NCI-H1417 treated with DMSO at 0.1 percent for 48 hours (cell line): ENCODE measurements at places on chromosomes 12 and 14.

GRCh38 chr12:106030210-106031071 is 108.3 kb downstream of the NUAK1 start:
- DNase-seq = no peak

DNA sequence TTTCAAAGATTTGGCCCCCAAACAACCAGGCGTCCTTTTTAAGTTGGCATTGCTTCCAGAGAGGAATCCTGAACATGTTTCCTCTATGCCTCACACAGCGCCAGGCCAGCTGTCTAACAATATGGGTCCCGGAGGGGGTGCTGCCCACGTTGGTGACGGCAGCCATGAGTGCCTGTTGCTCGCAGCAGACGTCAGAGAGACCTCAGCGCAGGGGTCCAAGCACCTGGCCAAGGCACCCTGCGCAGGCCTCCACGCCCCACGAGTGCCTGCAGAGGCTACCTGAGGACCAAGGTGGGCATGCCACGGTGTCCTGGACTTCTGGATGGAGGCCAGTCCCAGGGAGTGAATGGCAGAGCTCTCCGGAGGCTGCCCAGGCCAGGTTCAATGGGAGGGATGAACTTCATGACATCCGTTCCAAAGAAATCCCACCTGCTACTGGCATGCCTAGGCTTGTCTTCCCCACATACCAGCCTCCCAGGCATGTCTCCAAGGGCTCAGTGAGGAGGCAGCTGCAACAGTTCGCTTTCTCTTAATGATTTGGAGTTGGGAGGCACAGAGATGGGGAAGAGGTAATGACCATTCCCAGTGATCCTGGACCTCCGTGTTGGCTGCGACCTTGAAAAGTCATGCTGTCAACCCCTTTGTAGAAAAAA is 11.6 kb upstream of the FOXN3 start:
- DNase-seq = peak; percentile 41

- DNase-seq = no peak
Observed at GRCh38 chr12:52145228-52146088, 46.4 kb downstream of the KRT80 start.

GRCh38 chr14:57317248-57317833 is 48.6 kb downstream of the AP5M1 start:
- DNase-seq = peak; percentile 85

DNA sequence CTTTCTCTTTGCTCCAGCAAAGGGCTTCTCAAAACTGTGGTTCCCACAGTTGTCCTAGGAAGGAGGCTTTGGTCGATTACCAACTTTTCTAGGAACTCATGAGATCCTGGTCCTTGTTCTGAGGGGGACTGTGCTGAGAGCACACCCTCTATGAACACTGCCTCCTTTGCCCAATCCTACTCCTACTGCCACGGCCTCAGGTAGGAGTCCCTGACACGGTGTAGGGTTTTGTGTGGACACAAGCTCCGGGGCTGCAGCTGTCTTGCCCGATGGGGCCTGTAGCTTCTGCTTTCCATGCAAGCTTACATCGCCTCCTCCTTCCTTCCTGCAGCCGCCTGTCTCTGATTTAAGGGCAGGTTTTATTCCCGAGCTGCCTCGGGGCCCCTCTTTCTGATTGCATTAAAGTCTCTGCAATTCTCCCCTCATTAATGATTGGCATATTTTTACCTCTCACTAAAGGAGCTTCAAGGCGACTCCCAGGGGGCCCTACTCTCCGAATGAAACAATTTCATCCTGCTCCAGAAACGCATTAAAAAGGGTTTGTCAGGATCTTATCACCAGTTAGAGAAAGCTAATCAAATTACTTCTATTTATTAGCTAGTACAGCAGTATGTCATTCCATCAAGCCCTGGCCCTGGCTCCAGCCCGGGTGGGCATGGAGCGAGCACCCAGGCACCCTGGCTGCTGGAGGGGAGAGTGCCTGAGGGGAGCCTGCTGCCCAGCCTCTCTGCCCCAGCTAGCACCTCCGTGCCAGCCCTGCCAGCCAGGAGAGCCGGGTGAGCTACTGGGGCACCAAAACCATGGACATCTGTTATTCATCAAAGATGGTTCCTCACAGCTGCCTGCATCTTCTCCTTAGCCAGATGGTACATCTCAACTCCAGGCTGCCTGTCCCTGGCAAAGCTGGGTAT is 38.0 kb upstream of the ESRRB start:
- DNase-seq = no peak

DNA sequence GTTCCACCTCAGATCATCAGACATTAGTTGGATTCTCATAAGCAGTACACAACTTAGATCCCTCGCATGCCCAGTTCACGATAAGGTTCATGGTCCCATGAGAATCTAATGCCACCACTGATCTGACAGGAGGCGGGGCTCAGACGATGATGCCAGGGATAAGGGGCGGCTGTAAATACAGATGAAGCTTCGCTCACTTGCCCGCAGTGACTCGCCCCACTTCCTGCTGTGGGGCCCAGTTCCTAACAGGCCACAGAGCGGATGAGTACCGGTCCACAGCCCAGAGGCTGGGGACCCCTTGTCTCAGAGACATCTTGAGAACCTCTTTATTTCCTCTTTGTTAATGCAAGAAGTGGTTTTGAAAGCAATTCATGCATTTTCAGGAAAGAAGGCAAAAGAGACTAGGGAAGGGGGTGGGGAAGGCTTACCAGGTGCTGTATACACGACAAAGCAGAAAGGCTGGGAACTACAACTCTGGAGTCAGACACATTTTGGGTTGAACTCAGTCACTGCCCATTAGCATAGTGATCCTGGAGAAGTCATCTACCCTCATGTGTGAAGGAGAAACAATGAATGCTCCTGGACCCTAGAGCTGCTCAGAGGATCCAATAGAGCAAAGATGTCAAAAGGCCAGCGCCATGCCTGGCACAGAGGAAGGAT is 68.7 kb downstream of the EID3 start:
- no peak for DNase-seq

DNA sequence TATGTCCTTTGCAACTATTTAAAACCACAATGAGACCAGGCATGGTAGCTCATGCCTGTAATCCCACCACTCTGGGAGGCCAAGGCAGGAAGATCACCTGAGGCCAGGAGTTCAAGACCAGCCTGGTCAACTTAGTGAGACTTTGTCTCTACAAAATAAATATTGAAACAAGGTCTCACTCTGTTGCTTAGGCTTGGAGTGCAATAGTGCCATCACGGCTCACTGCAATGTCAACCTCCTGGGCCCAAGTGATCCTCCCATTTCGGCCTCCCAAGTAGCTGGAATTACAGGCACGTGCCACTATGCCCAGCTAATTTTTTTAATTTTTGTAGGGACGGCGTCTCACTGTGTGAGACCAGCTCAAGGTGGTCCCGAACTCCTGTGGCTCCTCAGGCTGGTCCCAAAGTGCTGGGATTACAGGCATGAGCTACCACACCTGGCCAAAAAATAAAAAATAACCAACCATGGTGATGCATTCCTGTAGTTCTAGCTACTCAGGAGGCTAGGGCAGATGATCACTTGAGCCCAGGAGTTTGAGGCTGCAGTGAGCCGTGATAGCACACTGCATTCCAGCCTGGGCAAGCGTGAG is 955 bp upstream of the FITM1 start:
- no peak for DNase-seq

- DNase-seq = no peak
Observed at GRCh38 chr14:100060760-100061159, 4.5 kb upstream of the EVL start.

- DNase-seq = no peak
Observed at GRCh38 chr14:61451491-61451890, 130.1 kb downstream of the PRKCH start.

DNA sequence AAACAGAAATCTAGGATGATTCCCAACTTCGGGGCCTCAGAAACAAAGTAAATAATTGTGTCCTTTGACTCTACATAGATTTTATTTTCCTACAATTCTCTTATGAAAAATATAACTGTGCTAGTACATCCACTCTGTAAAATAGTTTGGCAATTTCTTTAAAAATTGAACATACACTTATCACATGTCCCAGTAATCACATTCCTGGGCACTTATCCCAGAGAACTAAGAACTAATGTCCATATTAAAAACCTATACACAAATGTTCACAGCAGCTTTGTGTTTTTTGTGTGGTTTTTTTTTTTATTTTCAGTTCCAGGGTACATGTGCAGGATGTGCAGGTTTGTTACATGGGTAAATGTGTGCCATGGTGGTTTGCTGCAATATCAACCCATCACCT is 99.0 kb downstream of the KCNH5 start:
- DNase-seq = no peak

GRCh38 chr12:124517260-124518050 is 50.0 kb downstream of the NCOR2 start:
- DNase-seq = peak; percentile 64

DNA sequence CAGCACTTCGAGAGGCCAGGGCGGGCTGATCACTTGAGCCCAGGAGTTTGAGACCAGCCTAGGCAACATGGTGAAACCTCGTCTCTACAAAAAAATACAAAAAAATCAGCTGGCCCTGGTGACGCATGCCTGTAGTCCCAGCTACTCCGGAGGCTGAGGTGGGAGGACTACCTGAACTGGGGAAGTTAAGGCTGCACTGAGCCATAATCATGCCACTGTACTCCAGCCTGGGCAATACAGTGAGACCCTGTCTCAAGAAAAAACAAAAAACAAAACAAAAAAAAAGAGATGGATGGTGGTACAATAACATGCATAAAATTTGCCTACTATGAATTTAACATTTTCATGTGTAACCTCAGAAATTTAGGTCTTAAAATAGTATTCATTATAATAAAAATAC is 2.2 kb downstream of the THAP2 start:
- no peak for DNase-seq

DNA sequence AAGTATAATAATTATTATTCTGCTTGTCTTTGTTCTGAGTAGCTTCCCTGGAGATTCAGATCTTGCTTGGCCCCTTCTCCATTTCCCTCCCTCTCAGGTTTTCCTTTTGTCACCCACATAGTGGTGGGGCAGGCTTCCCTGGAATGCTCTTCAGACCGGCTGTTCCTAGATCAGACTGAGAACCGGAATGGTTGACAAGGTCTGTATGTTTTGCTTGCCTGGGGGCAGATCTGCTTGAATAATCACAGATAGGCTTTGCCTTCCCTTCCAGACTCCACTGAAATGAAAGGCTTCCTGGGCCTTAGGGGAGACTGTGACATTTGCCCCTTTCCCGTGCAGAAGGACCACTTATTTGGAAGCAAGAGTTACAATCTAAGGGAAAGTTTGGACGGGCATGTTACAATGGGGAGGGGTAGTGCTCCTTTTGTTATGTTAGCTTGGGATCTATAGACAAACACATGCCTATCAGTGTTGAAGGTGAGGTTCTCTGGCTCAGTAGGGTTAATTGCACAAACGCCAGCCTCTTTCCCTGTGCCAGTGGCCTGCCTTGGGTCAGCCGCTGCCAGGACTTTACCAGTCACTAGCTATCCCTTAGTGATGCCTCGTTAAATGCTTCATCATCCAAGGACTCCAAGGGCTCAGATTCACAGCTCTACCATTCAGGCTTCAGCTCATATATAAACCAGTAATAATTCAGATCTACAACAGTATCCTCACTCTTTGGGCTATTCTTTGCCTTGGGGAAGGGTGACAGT is 178.6 kb downstream of the SNAPC1 start:
- DNase-seq = no peak

GRCh38 chr12:76881142-76881541 is 2.3 kb upstream of the CSRP2 start:
- DNase-seq = no peak

- no peak for DNase-seq
Observed at GRCh38 chr12:120249875-120250795, 15.4 kb downstream of the PXN start.

DNA sequence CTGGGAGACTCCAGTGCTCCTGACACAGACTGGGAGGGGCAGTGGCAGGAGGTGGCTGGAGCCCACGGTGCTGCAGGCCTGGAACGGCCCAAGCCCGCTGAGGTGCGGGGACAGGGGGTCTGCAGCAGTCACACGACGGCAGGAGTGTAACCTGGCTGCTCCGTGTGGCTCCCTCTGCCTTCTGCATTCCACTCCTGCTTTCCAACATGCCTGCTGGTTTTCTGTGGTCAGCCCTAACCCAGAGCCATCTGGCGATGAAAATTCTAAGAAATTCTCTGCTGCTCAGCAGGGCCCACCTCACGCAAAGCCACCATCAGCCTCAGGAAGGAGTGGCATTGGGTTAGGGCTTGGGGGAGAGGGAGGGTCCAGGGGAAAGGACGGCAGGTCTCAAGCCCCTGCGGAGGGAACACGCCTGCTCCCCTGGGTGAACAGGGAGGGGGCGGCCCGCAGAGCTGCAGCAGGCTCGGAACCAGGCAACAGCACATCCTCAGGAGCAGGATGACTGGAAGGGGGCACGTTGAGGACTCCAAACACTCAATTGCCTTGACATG is 5.0 kb upstream of the FBRSL1 start:
- DNase-seq = no peak

GRCh38 chr14:27012641-27013040 is 414.8 kb upstream of the NOVA1 start:
- no peak for DNase-seq
